ENCODE measurements at places on chromosomes 16 and 17. TPM values are rescaled to one million over a fixed set of nuclear protein-coding genes. Genes with fewer than 3 reads are reported as not detected.

The XPO6 gene
- total RNA-seq = 78.5 TPM

The MRPS23 gene
- total RNA-seq = 21.9 TPM

The EIF3C gene
- total RNA-seq = 214 TPM

The CACNG5 gene
- 64.4 TPM for total RNA-seq

The BEAN1 gene
- total RNA-seq = 5.9 TPM

The TP53TG3 gene
- not detected for total RNA-seq

The CCDC144A gene
- 8.4 TPM for total RNA-seq

The C16orf89 gene
- 1.2 TPM for total RNA-seq

The TNK1 gene
- total RNA-seq = 2.4 TPM

The CRYBA1 gene
- total RNA-seq = 4,794 TPM

The CDRT15L2 gene
- not detected for total RNA-seq

The VTN gene
- total RNA-seq = 7.7 TPM

The TP53TG3F gene
- total RNA-seq = not detected

The PIK3R6 gene
- 2.5 TPM for total RNA-seq

The CHST4 gene
- total RNA-seq = 0.44 TPM

The PIRT gene
- 1.3 TPM for total RNA-seq

The DCUN1D3 gene
- total RNA-seq = 29.6 TPM

The OMG gene
- total RNA-seq = 3.0 TPM

The MMP28 gene
- 4.2 TPM for total RNA-seq
